ENCODE measurements at places on chromosomes 12 and 14.

DNA sequence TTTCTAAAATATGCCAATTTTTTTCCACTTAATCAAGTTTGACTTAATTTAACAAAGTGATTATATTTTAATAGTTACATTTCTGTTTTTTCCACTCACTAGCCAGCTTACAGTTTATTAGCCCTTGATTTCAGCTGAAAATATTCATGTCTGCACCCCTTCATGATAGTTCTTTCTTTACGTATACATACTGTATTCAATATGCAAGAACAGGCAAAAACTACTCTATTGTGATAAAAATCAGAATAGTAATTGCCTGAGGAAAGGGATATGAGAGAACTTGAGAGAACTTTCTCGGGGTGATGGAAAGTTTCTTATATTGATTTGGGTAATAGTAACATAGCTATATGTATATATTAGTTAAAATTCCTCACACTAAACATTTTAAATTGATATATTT, 17.4 kb upstream of the PSMA6 start:
- DNase-seq = no peak

DNA sequence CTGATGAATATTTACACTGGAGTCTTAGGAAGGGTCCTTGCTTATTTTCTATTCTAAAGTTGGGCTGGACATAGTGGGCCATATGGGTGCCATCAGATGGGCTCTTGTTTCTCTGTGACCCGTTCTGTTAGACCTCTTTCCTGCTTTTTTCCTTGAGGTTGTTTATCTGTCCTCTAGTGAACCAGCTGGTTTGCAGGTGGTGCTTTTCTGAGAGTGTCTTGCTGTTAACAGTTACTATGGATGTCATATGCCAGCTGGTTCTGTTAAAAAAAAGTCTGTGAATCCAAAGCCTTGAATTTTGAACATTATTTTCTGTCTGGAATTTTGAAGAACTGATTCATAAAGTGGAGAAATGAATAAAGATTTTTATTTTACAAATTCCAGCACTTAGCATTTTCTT, 29.2 kb downstream of the ZC3H14 start:
- DNase-seq = no peak

DNA sequence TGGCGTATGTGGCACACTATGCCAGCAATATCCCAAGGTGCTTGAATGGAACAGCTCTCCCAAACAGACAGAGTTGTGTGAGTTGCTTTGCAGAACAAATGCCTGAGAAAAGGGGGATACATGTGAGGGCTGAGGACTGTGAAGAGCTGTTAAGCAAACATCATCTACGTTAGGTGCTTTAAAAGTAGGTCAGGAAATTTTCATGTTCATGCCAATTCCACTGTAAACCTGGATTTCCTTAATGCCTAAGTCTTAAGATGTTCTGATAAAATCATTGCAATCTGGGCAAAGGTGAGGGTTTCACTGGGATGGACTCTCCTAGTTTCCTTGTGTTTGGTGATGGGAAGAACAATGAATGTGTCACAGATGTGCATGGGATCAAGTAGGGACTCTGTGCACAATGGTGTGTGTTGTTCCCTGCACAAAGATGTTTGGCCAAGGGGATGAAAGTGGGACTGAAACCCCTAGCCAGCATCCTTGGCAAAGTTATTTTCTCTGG, 227.9 kb downstream of the KTN1 start:
- DNase-seq = no peak

- DNase-seq = no peak
These were observed 20.5 kb downstream of the RILPL1 start for GRCh38 chr12:123512838-123513665.

DNA sequence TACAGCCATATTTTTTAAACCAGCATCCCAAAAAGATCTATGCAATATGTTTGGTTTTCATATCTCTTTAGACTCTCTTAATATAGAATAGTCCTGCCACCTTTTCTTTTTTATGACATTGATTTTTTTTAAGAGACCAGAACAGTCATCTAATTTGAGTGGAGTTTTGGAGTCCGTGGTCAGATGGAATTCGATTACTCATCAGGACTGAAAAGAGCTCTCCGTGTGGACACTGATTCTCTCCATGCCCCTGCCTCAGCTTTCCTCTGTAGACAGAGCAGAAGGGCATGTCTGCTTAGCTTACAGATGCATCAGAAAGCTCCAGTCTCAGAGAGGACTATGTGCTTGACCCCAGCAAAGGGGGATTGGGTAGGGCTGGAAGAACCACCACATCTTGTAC, 27.8 kb downstream of the SMCO2 start:
- DNase-seq = no peak

- DNase-seq = no peak
These were observed 6.5 kb downstream of the HAL start for GRCh38 chr12:95989504-95990123.

DNA sequence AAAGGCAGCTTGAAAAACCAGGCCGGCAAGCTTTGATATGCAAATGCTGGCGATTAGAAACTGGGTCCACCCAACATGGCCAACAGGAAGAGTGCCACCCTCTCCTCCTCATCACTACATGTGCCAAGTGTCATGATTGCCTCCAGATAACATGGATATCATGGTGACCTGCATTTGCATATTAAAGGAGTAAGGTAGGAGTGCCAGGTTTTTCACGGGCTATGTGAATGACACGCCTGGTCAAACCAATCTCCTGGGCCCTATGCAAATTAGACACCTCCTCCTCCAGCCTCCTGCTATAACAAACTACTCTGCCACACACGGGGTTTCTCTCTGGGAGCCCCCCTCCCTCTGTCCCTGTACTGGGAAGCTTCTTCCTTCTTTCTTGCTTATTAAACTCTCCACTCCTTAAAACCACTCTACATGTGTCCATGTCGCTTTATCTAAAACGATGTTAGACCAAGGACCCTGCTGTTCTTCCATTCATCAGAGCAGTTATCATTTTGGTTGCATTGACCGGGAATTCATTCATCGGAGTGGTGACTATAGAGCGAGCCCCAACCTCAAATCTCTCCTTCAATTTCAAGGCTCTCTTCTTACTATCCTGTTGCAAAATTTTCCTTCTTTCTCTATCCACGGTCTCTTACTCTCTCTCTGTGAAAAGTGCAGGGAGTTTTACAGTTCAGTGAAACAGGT, 27.5 kb downstream of the APOBEC1 start:
- DNase-seq = no peak

DNA sequence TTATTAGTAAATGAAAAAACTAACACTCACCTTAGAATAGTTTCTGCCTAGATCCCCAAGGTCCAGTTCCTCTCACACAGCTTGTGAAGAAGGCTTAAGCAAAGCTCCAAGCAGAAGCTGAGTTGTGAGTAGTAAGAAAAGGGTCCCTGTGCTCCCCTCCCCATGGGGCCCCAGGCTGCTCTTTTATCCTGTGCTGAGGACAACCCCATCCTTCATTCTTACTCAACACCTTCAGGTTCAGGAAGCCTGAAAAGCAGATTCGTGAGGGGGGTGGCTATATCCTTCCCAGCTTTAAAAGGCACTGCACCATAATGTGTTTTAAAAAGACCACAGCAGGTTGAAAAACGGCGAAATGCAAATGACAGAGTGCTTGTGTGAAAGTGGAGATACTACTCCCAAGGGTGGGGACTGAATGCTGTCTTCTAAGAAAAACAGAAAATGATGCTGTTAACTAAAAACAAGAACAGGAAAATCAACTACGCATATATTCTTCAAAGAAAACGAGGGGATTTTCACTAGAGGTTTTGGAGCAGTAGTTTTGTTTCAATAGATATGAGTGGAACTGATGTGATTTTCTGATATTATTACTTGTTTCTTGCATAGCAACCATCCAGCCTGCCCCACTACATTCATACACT, 182.7 kb downstream of the KTN1 start:
- no peak for DNase-seq

- DNase-seq = no peak
These were observed 72.1 kb upstream of the LMNTD1 start for GRCh38 chr12:25625146-25625545.

GRCh38 chr14:41072776-41073175, 533.9 kb upstream of the LRFN5 start:
- DNase-seq = no peak

DNA sequence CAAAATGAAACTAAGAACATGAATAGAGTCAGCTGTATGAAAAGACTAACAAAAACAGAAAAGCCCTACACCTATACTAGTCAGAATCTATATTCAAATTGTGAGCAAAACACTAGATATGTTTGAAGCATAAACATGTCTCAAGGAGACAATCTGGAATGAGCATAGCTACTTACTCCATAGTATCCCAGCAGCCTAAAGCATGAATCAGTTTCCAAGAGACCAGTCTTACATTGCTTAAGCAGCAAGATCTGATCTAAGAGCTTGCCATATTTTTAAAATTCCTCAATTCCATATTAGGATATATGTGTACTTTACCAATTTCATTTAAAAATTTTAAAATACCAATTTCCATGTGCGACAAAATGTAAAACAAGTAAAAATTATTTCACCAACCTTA, 7.7 kb downstream of the CAPS2 start:
- no peak for DNase-seq

DNA sequence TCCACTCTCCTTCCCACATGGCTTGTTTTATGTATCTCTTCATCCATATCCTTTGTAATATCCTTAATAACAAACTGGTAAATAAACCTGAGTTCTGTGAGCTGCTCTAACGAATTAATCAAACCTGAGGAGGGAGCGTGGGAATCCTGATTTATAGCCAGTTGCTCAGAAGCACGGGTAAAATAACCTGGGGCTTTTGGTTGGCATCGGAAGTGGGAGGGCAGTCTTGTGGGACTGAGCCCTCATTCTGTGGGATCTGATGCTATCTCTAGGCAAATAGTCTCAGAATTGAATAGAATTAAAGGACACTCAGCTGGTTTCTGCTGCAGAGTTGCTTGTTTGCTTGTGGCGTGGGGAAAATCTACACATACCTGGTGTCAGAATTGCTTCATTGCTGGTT, 17.5 kb upstream of the LDHB start:
- DNase-seq = no peak

DNA sequence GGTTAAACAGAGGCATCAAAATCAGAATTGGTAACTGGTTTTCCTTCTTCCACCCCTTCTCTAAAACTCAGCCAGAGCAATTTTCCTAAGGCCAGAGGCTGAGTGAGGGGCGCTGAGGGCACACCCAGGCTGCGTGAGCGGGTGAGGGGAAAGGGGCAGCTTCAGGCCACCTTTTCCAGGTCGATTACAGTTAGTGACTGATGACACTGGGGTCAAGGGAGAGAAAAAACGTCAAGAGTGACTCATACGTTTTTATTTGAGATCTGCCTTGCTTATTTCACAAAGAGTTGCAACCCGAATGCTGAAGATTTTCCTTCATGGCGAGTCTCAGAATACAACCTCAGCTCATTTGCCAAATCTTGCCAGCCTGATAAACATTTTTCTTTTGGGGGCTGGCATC, 46.7 kb upstream of the EVL start:
- DNase-seq = no peak

- DNase-seq = no peak
These were observed 11.8 kb upstream of the WSCD2 start for GRCh38 chr12:108117163-108117849.

Data from sigmoid colon (tissue), 7 donors.